Activated naive CD8-positive, alpha-beta T cell treated with anti-CD3 and anti-CD28 coated beads for 36 hours (primary cell): ENCODE measurements at places on chromosomes 11 and 22. TPM values are rescaled to one million over a fixed set of nuclear protein-coding genes. Genes with fewer than 3 reads are reported as not detected.

GRCh38 chr11:122692444-122692843, 36.9 kb downstream of the UBASH3B start:
- peaks cover 80% of the 10 kb centered on the region for H3K4me1 ChIP-seq
- H3K27ac ChIP-seq: peak overlapping the region; percentile 44
- H3K36me3 ChIP-seq: peaks cover 20% of the 10 kb centered on the region
- no peak for DNase-seq
- H3K4me3 ChIP-seq: no peak overlapping the region
- H3K27me3 ChIP-seq: no peaks in the 10 kb centered on the region

GRCh38 chr11:120332822-120333716, 3.1 kb upstream of the ARHGEF12 start:
- peaks cover 55% of the 10 kb centered on the region for H3K27me3 ChIP-seq
- H3K4me1 ChIP-seq: peaks cover 16% of the 10 kb centered on the region
- no peak overlapping the region for H3K4me3 ChIP-seq
- DNase-seq: no peak
- peaks cover 5% of the 10 kb centered on the region for H3K36me3 ChIP-seq

DNA sequence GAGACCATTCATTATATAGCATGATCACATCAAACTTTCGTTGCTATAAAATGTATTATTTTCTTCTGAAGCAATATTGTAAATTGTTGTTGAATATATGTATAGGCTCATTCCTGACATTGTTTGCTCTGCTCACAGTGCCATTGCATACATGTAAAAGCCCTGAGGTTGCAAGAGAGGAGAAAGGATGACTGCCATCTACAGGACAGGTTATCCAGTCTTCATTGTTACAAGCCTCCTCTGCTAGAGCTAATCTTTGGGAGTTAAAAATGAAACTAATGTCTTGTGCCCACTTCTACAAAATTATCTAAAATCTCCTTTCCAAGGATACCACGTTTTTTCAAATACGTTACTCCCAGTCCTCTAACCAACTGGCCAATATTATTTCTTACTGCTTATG, 16.4 kb upstream of the OR5AL1 start:
- no peaks in the 10 kb centered on the region for H3K27me3 ChIP-seq
- H3K36me3 ChIP-seq: no peaks in the 10 kb centered on the region
- H3K4me1 ChIP-seq: no peaks in the 10 kb centered on the region
- H3K27ac ChIP-seq: no peak overlapping the region

DNA sequence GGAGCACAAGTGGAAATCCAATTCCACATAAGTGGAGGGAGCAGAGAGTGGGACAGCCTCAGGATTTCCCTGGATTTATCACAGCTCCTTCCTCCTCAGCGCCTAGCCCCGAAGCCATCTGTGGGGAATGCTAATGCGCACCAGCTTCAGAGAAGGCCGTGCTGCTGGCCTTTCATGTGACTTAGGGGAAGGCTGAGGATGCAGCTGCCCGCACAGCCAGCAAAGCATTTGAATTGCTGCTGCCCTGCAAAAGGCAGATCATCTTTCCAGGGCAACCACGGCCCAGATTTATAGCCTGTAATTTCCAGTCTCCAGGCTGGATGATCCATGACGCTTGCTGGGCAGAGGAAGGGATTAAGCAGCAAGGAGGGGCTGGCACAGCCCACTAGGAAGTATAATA, 29.9 kb downstream of the SYN3 start:
- H3K36me3 ChIP-seq: no peaks in the 10 kb centered on the region
- H3K4me3 ChIP-seq: no peak overlapping the region
- no peak overlapping the region for H3K27ac ChIP-seq
- peaks cover 2% of the 10 kb centered on the region for H3K4me1 ChIP-seq
- no peak for DNase-seq
- peaks cover 6% of the 10 kb centered on the region for H3K27me3 ChIP-seq

Gene KCNJ1
- not detected for total RNA-seq

Gene OR10A3
- not detected for total RNA-seq

- no peaks in the 10 kb centered on the region for H3K27me3 ChIP-seq
- DNase-seq: no peak
- H3K36me3 ChIP-seq: no peaks in the 10 kb centered on the region
- peak overlapping the region; percentile 51 for H3K27ac ChIP-seq
- H3K4me3 ChIP-seq: no peak overlapping the region
These were observed 8.5 kb upstream of the ADORA2A start for GRCh38 chr22:24418786-24419474.

DNA sequence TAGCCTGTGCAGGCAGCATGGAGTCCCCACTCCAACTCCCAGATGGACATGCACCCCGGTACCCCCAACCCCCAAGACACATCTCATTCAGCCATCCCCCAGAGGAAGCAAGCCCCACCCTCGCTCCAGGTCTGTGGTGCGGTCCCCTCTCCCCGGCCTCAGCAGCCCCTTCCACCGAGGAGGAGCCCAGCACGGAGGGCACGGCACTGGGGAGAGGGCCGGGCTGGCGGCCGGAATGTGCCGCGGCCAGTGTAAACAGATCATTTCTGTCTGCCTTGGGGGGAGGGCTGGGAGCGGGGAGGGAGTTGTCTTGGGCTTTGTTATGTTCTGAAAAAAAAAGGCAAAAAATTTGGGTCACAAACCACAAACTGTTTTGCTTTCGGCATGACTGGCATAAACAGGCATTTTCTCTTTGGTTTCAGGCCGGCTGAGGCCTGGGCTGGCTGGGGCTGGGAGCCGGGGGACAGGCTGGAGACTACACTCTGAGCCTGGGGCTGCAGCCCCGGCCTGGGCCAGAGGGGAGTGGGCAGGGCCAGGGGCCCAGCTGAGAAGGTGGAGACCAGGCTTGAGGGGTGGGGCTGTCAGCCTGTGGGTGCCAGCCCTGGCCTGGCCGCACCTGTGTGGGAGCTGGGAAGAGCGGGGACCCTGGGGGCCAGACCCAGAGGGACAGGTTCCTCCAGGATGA, 16.8 kb downstream of the IGF2 start:
- H3K36me3 ChIP-seq: no peaks in the 10 kb centered on the region
- no peak overlapping the region for H3K27ac ChIP-seq
- no peak for DNase-seq
- peaks cover 19% of the 10 kb centered on the region for H3K27me3 ChIP-seq
- H3K4me1 ChIP-seq: no peaks in the 10 kb centered on the region
- H3K4me3 ChIP-seq: no peak overlapping the region

GRCh38 chr11:78714539-78714938, 139.9 kb upstream of the NARS2 start:
- H3K4me1 ChIP-seq: no peaks in the 10 kb centered on the region
- H3K27ac ChIP-seq: no peak overlapping the region
- peaks cover 4% of the 10 kb centered on the region for H3K27me3 ChIP-seq
- H3K36me3 ChIP-seq: no peaks in the 10 kb centered on the region
- no peak for DNase-seq

- no peak for DNase-seq
- H3K27me3 ChIP-seq: no peaks in the 10 kb centered on the region
- H3K4me3 ChIP-seq: no peak overlapping the region
- no peaks in the 10 kb centered on the region for H3K4me1 ChIP-seq
- H3K36me3 ChIP-seq: no peaks in the 10 kb centered on the region
These were observed 44.4 kb downstream of the INSC start for GRCh38 chr11:15159085-15159484.

DNA sequence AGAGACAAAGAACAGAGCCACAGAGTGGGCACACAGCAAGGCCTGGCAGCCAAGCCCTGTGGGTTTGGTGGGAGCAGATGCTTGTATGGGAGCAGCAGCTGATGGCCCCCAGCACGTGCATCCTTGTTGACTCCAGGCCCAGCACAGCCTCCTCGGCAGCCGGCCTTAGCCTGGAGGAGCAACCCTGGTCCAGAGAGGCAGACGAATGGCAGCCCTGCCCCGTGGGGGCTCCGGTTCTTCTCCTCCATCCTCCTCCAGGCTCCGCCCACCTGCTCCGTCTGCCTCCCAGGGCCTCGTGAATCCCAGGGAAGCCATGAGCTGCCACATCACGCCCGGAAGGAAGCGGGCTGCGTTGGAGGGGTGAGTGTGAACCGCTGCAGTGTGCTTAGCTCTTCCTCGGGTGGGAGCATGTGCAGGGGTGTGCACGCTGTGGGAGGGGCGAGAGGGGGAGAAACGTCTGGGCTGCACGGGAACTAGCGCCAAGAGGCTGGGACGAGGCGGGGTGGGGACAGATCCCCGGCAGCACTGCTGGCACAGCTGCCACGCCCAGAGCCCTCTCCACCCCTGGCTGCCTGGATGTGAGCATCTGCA, 36.3 kb upstream of the JAM3 start:
- peaks cover 59% of the 10 kb centered on the region for H3K4me1 ChIP-seq
- H3K4me3 ChIP-seq: no peak overlapping the region
- peak; percentile 17 for DNase-seq
- H3K27me3 ChIP-seq: no peaks in the 10 kb centered on the region

GRCh38 chr11:13030857-13031256, 21.7 kb downstream of the RASSF10 start:
- no peaks in the 10 kb centered on the region for H3K4me1 ChIP-seq
- DNase-seq: no peak
- no peak overlapping the region for H3K27ac ChIP-seq
- H3K4me3 ChIP-seq: no peak overlapping the region
- H3K27me3 ChIP-seq: peaks cover 8% of the 10 kb centered on the region
- no peaks in the 10 kb centered on the region for H3K36me3 ChIP-seq
